Stimulated activated CD4-positive, alpha-beta T cell treated with anti-CD3 and anti-CD28 coated beads, TNF-alpha, amount 100 ng/mL, for 1 hour (primary cell): ENCODE measurements at places on chromosomes 16 and 17.

DNA sequence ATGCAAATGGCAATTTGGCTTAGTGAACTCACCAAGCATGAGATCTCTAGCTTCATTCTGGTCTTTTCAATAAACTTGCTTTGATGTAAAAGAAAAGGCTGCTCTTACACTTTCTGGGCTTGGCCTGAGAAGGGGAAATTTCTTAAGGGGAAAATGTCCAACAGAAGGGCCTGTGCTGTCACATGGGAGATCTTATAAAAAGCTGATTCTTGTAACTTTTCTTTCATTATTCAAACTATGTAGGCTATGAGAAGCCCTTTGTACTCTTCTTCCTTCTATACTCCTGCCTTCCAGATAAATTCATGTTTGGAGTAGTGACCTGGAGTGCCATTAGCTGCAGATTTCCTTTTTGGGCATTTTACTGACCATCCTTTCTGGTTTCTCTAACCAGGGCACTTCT is 16.9 kb downstream of the LIMD2 start:
- DNase-seq, result no peak

GRCh38 chr16:6104428-6104827 is 1006.8 kb upstream of the EEF2KMT start:
- no peak for DNase-seq

DNA sequence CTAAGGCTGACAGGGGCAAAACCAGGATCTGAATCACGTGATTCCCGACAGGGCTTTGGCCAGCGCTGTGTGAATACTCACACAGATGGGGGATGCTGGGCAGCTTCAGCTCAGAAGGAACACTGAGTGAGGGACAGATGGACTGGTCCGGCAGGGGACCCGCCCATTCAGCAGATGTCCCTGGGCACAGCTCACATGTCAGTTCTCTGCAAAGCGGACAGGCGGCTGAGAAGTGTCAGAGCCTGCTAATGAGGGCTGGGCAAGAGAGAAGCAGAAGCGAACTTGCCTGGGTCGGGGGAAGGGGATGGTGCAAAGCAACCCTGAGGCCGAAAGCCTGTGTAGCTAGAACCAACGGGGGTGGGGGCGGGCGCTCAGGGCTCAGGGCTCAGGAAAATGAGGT is 11.9 kb upstream of the GLIS2 start:
- DNase-seq, result no peak

GRCh38 chr17:60840456-60840855 is 162.8 kb downstream of the BCAS3 start:
- no peak for DNase-seq

DNA sequence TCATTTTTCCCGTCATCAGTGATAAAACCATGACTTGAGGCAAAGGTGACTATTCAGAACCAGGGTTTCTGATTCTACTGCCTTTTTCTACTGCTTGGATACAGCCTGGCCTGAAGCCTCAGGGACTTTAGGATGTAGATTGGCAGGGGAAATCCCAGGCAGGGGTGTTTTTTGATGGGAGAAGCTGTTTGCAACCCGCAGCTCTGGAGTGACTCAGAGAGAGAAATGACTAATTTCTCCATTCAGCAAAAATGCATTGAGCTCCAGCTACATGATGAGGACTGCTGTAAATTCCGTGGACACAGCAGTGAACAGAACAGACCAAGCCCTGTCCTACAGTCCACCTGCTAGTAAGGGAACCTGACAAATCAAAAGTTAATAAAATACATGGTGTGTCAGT is 560.6 kb downstream of the CDH13 start:
- no peak for DNase-seq

- no peak for DNase-seq
Measured at GRCh38 chr16:77788181-77789084, at the start of gene VAT1L. VAT1L (plus strand) TSS chr16:77788564; CDS start chr16:77788683, 119 bp downstream.

- DNase-seq, result no peak
Measured at GRCh38 chr17:41010441-41010840, 1.5 kb upstream of the KRTAP3-1 start.

- DNase-seq, result no peak
Measured at GRCh38 chr17:61072648-61073047, 327.0 kb upstream of the TBX2 start.

- DNase-seq, result no peak
Measured at GRCh38 chr16:56987692-56988091, 1.7 kb upstream of the NLRC5 start.

DNA sequence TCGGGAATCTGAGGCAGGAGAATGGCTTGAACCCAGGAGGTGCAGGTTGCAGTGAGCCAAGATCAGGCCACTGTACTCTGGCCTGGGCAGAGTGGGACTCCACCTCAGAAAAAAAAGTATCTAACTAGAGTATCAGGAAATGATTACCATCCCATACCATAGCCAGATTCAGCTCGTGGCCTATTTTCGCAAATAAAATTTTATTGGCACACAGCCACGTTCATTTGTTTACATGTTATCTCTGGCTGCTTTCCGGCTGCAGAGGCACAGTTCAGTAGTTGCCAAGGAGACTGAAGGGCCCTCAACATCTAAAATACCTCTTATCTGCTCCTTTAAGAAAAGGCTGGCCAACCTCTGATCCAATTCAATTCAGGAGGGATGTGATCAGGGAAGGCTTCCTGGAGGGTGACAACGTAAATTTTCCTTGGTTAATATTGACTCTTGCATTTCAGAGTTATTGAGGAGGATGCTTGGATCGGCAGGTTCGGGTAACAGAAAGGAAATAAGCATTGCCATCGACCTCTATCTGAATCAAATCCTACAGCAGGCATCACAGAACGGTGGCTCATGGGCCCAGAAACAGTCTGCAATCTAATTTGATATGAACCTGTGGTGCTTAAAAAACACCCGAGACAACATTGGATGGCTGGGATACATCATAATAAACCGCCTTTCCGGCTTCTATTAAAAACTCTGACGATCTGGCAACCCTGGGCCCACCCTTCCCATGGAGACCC is 73.8 kb downstream of the XYLT1 start:
- DNase-seq, result no peak

- DNase-seq, result peak; percentile 54
Measured at GRCh38 chr17:81959362-81960129, 1.4 kb downstream of the NOTUM start.

DNA sequence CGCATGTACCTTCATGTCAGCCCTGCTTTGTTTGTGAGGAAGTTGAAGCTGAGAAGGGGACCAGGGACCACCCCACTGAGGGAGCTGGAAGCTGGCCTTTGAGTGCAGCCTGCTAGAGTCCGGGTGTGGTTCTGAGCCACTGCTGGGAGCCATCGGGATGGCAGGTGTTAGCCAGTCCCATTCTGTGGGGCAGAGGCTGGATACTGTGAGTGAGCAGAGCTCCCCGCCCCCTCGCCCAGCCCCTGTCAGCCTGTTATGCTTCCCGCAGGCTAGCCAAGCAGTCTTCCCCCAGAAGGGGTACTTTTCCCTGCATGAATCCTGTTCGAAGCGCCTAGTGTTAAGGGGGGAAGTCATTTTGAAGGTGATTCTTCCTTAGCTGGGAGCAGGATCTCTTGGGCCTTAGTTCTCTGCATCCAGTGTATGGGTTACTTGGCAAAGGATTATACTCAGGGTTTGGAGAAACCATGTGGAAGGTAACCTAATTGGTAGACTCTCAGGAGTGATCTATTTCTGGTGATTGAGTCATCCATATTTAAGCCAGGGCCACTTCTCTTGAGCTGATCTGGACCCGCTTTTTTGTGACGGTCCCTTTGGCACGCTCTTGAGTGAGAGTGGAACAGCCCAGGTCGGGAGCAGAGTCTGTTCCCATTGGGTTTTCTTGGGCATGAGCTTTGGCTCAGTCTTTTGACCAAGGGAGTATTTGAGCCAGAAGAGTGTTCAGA is 23.8 kb downstream of the AKAP1 start:
- DNase-seq, result no peak

DNA sequence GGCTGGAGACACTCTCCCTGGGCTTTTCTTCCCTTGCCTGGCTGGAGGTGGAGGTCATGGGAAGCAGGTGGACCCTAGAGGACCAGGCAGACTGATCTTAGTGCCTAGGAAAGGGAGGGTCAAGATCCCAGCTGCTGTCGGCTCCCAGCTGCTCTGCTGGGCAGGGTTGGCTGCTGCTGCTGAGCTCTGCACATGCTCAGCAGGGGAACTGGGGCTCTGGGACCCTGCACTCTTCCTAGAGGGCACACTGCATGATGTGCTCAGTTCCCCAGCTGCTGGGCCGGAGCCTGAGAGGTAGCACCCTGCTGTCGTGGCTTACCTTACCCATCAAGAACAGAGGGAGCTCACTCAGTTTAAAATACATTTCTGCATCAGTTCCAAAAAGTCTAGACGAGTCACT is 34.3 kb downstream of the VAC14 start:
- no peak for DNase-seq

DNA sequence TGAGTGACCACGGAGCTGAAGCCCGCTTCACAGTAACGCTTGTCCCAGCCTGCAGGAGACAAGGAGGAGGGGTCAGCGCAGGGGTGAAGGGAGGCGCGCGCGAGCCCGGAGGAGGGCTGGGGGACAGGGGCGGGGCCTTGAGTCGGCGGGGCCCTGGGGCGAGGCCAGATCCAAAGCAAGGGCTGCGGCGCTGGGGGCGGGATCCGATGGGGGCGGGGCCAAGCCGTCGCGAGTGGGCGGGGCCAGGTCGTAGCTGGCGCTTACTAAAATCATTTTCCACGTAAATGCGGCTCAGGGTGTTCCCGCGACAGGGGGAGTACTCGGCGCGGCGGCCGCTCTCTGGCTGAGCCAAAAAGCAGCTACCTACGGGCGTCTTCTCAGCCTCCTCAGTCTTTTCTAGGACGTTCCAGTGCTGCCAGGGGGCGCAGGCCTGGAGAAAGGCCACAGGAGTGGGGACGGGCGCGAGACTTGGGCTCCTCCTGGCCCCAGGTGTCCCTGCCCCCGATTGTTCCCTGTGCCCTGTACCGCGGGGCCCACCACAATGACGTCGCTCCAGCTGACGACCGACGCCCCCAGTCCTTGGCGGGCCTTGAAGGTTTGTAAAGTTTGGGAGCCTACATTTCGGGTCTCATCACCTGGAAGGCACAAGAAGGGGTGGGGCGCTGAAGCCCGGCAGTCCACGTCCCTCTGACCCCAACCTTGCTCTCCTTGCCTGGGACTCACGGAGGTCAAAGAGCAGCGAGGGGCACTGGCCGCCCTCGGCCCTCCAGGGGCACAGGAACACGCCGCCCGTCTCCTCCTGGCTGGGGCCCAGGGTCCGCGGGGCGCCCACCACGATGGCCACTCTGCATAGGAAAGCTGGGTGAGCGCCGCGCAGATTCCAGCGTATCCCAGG is 3.9 kb downstream of the ITGA2B start:
- peak; percentile 83 for DNase-seq

- DNase-seq, result no peak
Measured at GRCh38 chr17:34228781-34229180, 26.3 kb upstream of the CCL2 start.

DNA sequence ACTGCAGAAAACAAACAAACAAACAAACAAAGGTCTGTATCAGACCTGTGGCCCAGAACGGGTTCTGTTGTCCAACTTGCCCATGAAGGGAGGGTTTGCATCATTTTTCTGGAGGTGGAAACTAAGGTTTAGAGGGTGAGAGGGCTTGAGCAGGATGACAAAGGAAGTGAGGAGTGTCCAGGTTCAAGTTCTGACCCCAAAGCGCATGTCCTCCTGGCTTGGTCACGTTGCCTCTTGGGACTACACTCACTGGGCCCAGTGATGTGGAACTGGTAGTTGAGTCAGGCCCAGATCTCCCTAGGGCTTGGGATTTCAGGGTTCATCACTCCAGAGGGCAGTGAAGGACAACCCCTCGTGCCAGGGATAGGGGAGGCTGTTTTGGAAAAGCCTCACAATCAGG is 1.8 kb downstream of the SREBF1 start:
- no peak for DNase-seq

GRCh38 chr16:91484-91883 is 13.5 kb downstream of the MPG start:
- no peak for DNase-seq

DNA sequence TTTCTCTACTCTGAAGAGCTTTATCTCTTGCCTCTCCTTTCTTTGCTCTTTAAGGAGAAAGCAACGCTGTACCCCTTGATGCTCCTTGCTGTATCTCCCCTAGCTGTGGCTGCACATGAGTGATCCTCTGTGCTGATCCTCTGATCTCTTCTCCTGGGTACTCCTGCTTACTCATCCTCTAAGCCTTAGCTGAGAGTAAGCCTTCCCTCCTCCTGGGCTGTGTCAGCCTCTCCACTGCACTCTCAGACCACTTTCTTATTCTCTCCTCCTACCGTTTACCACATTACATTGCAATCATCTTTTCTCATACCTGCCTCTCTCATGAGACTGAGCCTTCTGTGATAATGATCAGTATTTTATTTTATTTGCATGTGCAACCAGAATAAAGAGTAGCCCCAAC is 25.1 kb downstream of the SOX9 start:
- DNase-seq, result no peak

- DNase-seq, result no peak
Measured at GRCh38 chr16:68399456-68399855, 48.9 kb downstream of the SMPD3 start.

DNA sequence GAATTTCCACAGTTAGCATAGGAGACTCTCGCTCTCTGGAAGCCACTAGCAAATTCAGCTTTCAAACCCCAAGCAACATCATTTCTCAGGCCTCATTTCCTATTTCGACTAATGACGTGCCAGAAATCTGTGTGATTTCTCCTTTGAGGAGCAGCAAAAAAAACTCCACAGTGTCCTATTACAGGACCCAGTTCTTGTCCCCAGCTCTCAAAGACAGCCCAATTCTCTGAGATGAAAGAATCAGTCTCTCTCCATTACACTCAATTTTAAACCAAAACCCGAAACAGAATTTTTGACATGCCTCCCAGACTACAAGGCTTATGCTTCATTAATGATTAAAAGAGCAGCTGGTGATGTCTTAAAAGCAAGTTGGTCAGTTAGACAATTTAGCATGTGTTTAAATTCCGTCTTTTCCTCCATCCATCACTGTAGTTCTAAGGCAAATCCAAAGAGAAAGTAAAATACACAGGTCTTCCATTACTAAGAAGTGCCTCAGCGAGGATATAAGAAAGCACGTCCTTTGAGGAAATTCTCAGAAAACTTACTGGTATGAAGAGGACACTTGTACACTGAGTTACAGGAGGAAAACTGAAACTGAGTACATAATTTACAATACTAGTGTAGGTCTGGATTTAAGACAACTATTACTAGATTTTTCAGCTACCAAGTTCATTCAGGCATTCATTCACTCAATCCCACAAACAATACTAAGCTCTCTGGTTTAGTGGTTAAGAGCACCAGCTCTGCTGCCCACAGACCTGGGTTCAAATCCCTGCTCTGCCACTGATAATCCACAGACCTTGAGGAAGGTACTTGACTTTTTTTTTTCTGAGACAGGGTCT is 12.5 kb downstream of the TOM1L2 start:
- DNase-seq, result no peak
